ENCODE measurements at places on chromosomes 2 and 18.
A peak's percentile ranks its signal among the peaks of the same experiment; 100 is the strongest.

DNA sequence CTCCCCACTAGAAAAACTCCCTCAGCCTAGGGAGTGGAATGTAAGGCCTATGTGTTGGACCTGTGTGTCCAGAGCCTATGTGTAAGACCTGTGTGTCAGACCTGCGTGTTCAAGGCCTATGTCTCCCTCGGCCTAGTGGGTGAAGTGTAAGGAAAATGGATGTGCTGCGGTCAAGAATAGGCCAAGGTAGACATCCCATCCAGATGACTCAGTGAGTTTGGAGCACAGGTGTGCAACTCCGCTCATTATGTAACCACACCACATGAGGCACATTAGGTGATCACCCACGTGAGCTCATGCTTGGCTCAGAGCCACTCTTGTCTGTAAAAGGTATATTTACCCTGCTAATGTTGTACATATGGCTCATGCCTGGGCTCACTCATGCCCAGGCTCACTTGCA is 565.3 kb upstream of the CRIM1 start:
- DNase-seq, result no peak
- H3K27me3 ChIP-seq, result no peaks in the 10 kb centered on the region
- H3K36me3 ChIP-seq, result no peaks in the 10 kb centered on the region
- H3K27ac ChIP-seq, result no peak overlapping the region

- no peak overlapping the region for H3K27ac ChIP-seq
- peaks cover 38% of the 10 kb centered on the region for H3K4me1 ChIP-seq
- H3K4me3 ChIP-seq, result no peak overlapping the region
- peaks cover 19% of the 10 kb centered on the region for H3K36me3 ChIP-seq
- H3K27me3 ChIP-seq, result no peaks in the 10 kb centered on the region
Measured at GRCh38 chr2:119940856-119941255, 72.0 kb upstream of the EPB41L5 start.

GRCh38 chr2:102358496-102358895 is 2.9 kb downstream of the IL18R1 start:
- DNase-seq, result no peak
- no peak overlapping the region for H3K27ac ChIP-seq
- peaks cover 53% of the 10 kb centered on the region for H3K4me1 ChIP-seq
- H3K36me3 ChIP-seq, result no peaks in the 10 kb centered on the region
- no peaks in the 10 kb centered on the region for H3K27me3 ChIP-seq
- no peak overlapping the region for H3K4me3 ChIP-seq

- no peaks in the 10 kb centered on the region for H3K27me3 ChIP-seq
- no peak for DNase-seq
- H3K4me3 ChIP-seq, result no peak overlapping the region
Measured at GRCh38 chr2:70161069-70161534, 29.7 kb downstream of the C2orf42 start.

DNA sequence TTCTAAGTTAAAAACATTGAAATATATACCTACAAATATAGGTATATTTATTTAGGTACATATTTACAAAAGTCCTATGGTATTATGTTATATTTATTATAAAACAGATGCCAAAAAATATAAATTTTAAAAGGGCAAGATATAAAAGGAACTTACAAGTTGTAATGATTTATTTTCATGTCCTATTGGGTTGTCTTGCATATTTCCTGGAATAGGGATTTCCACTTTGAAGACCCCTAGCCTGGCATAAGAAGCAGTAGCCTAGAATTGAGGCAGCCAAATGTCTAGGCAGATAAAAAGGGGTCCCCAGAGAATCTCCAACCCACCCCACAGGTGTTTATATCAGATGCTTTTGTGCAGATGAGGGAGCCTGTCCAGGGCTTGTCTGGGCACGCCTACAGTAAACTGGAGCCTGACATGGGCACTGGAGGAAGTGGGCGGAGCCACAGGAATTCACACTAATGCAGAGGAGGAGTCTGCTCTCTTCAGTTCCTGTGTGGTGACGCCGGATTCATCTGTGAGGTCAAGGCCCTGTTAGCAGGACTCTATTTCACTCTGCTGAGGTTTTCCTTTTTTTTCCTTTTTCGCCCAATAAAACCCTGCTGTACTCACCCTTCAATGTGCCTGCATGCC is 1088.9 kb upstream of the PIK3C3 start:
- H3K27ac ChIP-seq, result no peak overlapping the region
- DNase-seq, result no peak
- no peak overlapping the region for H3K4me3 ChIP-seq
- H3K36me3 ChIP-seq, result no peaks in the 10 kb centered on the region
- H3K4me1 ChIP-seq, result no peaks in the 10 kb centered on the region

DNA sequence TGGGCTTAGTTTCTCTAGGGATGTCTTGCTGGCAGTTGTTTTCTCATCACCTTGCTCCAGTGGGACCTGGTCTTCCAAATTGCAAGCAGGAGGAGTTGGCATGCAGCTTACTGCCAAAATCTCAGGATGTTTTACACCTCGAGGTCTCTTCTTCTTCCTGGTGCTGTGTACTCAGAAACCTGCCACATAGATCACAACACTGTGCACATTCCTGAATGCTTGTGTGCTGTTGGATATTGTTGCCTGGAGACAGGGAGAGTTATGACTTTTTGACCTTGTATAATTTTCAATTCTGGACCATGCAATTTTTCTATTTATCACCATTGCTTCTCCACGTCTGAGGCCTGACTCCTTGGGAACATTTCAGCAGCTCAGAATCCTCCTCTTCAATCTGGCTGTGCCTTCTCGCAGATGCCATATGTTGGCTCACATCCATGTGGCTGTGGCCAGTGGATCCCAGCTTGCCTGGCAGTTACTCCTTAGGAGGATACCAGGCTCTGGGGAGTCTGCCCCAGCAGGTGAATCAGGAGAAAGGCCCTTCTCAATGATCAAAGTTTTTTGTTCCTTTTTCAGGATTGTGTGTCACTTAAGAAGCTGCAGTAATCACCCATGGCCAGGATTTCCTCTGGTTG is 489.3 kb downstream of the TSN start:
- no peaks in the 10 kb centered on the region for H3K36me3 ChIP-seq
- no peak for DNase-seq
- H3K27ac ChIP-seq, result no peak overlapping the region
- H3K4me1 ChIP-seq, result no peaks in the 10 kb centered on the region

DNA sequence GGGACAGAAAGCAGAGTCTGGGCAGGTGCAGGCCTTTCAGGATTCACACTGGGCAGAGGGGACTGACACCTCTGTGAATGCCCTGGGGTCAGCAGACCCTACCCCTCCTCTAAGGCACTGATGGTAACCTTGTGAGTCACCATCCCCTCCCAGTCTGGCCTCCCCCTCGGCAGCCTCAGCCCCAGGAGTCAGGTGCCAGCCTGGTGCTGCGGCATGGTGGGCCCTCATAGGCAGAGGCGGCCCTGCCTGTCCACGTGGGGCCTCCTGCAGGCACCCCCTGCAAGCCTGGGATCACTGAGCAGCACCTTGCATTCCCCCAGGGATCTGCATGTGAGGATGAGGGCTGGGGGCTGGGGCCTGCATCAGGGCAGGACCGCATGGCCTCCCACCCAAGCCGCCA is 4.8 kb upstream of the GPR17 start:
- H3K36me3 ChIP-seq, result no peaks in the 10 kb centered on the region
- peak overlapping the region; percentile 61 for H3K27ac ChIP-seq
- peaks cover 59% of the 10 kb centered on the region for H3K4me1 ChIP-seq
- no peaks in the 10 kb centered on the region for H3K27me3 ChIP-seq

- no peaks in the 10 kb centered on the region for H3K27me3 ChIP-seq
- no peaks in the 10 kb centered on the region for H3K36me3 ChIP-seq
- no peak for DNase-seq
- no peak overlapping the region for H3K27ac ChIP-seq
- H3K4me1 ChIP-seq, result no peaks in the 10 kb centered on the region
Measured at GRCh38 chr2:194706179-194706578, 950.8 kb upstream of the SLC39A10 start.

DNA sequence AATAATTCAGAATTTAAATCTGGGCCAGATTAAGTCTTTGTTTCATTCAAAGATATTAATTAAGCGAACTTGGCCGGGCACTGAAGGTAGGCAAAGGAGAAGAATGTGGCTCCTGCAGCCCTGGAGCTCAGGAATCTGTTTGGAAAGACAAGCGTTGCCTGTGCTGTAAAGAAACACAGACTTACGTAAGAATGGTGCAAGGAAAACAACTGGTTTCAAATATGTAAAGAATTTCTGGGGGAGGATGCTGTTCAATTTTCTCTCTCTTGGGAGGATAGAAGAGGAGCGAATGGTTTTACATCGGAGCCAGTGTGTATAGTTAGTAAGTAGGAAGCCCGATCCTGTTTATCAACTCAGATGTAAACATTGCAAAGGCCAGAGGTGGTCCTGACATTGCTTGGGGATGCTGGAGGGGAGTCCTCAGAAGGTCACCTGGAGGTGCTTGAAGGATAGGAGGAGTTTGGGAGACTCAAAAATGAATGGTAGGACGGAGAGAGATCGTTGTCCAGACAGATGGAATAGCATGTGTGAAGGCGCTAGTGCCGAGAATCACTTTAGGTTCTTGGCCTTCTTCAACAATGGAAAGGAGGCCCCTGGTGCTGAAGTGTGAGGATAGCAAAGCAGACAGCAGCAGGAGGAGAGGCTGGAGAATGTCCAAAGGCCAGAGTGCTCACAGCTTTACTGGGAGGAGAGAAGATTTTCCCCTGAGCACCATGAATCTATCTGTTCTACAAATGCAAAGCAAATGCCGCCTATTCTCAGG is 456.1 kb downstream of the LPIN1 start:
- no peak overlapping the region for H3K27ac ChIP-seq
- no peaks in the 10 kb centered on the region for H3K27me3 ChIP-seq
- H3K36me3 ChIP-seq, result no peaks in the 10 kb centered on the region
- H3K4me3 ChIP-seq, result no peak overlapping the region
- no peaks in the 10 kb centered on the region for H3K4me1 ChIP-seq

GRCh38 chr2:10961490-10961875 is 49.7 kb downstream of the KCNF1 start:
- no peak overlapping the region for H3K27ac ChIP-seq
- H3K27me3 ChIP-seq, result no peaks in the 10 kb centered on the region
- H3K4me1 ChIP-seq, result no peaks in the 10 kb centered on the region
- DNase-seq, result no peak
- no peak overlapping the region for H3K4me3 ChIP-seq
- no peaks in the 10 kb centered on the region for H3K36me3 ChIP-seq

DNA sequence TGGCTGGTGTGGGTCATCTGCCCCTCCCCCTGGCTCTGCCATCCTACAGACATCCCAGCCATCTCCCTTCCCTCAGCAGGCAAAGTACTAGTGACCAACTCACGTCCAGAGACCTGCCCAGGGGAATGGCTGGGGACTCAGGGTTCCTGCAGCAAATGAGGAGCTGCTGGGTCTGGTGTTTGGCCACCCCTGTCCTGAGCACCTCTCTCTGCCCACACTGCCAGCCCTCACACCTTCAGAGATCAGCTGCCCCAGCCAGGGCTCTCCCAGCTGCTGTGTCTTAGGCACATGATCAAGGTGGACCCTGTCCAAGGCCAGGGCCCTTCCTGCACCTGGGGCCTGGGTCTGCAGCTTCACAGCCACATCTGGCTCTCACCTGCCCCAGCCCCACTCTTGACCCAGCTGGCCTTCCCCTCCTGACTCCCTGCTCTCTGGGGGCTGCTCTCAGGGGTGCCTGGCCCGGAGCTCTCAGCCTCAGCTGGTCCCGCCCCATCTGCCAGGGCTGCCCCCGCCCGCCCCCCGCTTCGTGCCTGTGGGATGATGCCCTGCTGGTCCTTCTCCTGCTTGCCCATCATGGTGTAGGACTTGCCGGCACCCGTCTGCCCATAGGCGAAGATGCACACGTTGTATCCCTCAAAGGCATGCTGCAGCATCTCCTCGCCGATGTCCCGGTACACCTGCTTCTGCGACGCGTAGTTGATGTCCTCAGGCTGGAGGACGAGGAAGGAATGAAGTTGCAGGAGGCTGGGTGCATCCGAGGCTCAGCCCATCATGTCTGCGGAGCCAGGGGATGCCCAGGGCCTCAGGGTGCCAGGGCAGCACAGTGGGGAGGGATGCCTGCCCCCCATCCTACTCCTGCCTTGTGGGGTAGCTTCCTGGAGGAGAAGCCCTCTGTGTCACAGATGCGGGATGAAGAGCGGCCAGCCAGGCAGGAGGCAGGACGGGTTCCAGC is 32.2 kb downstream of the KIF1A start:
- H3K27ac ChIP-seq, result no peak overlapping the region
- no peaks in the 10 kb centered on the region for H3K36me3 ChIP-seq
- H3K27me3 ChIP-seq, result no peaks in the 10 kb centered on the region

DNA sequence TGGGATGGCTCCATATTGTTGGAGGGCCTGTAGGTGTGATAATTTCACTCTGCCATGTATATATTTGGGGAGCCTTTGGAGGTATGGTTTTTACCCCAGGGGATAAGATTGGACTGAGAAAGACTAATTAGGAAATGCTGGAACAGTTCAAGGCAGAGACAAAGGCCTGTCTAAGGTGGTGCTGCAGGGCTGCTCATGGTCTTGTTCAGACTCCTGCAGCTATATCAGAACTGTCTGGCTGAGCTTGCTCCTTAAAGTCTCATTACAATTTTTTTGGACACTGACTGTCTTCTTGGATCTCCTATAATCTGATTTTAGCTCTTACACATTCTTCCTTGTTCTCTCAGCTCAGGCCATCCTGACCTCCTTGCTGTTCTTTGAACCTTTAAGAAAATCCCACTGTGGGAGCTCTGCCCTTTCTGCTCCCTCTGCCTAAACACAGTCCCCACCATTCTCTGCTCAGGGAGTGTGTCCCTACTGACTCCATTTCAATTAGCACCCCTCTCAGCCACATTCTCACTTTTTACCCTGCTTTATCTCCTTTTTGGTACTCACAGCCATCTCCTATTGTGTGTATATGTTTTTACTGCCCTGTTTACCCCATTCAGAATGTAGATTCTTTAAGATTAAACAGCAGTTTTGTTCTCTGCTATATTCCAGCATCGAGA is 468.7 kb upstream of the FANCL start:
- no peak for DNase-seq
- no peaks in the 10 kb centered on the region for H3K27me3 ChIP-seq
- H3K36me3 ChIP-seq, result no peaks in the 10 kb centered on the region
- H3K4me1 ChIP-seq, result no peaks in the 10 kb centered on the region
- no peak overlapping the region for H3K27ac ChIP-seq

Data from CD4-positive, alpha-beta memory T cell (primary cell).